ENCODE measurements at places on chromosomes 16 and 17. TPM values are rescaled to one million over a fixed set of nuclear protein-coding genes. Genes with fewer than 3 reads are reported as not detected.

Gene ITGAL
- total RNA-seq, result not detected

Gene GNG13
- total RNA-seq, result not detected

Gene UQCRC2
- 222 TPM for total RNA-seq

Gene METTL9
- 150 TPM for total RNA-seq

Gene CRYM
- total RNA-seq, result not detected

- DNase-seq, result no peak
Observed at GRCh38 chr16:64132759-64133361, 989.0 kb downstream of the CDH11 start.

GRCh38 chr17:11554542-11554941 lies 43.7 kb upstream of the DNAH9 start:
- DNase-seq, result no peak

DNA sequence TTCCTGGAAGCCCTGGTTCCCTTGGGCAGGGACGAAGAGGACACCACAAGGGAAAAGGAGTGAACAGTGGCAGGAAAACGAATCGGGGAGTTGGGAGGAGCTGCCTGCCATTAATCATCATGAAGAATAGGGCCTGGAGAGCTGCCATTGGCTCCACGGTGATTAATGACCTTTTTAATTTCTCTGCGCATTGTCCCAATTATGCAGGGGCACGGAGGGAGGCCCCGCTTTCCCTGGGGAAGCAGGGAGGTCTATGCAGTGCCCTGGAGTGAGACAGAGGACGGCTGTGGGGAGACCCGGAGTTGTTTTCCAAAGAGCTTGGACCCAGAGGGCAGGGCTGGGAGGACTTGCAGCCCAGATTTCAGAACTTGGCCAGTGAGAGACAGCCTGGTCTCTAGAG lies 338.9 kb upstream of the C16orf82 start:
- no peak for DNase-seq

DNA sequence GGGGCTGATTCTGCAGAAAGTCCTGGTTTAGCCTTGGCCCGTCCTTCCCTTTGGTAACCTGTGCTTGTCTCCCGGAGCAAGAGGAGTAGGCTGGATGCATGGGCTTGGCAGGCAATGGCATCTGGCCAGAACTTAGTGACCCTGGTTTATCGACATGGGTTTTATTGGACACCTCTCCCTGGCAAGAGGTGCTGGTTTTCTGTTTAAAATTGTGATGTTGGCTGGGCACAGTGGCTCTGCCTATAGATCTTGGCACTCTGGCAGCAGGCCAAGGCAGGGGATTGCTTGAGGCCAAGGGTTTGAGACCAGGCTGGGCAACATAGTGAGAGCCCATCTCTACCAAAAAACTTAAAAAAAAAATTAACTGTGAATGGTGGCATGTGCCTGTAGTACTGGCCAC lies 31.2 kb downstream of the SLC12A3 start:
- no peak for DNase-seq

- no peak for DNase-seq
Observed at GRCh38 chr17:82603981-82604448, 44.2 kb downstream of the WDR45B start.

- no peak for DNase-seq
Observed at GRCh38 chr17:60149691-60150582, at the start of gene CA4. Gene CA4 (plus strand): TSS chr17:60149973. CDS start chr17:60150035, 62 bp downstream.

All from pulmonary artery endothelial cell (primary cell).